Epithelial cell of proximal tubule (primary cell): ENCODE measurements at places on chromosomes 2 and 18.

DNA sequence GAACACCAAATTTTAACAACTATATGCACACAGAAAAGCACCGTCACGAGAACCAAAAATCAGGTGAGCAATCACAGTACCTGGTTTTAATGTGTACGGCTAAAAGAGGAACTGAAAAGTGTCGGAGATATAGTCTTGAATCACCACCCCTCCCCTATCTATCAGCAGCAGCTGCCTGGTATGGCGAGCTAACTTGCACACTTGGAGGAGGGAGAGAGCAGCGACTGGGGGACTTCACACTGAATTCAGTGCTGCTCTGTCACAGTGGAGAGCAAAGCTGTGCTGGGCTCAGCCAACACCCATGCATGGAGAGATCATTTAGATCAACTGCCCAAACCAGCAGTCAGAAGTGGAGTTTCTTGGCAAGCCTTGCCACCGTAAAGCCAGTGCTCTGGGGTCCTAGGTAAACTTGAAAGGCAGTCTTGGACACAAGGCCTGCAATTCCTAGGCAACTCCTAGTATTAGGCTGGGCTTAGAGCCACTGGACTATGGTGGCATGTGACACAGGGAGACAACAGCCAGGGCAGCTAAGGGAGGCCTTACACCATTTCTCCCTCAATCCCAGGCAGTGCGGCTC, 89.2 kb upstream of the CD226 start:
- DNase-seq, result no peak

DNA sequence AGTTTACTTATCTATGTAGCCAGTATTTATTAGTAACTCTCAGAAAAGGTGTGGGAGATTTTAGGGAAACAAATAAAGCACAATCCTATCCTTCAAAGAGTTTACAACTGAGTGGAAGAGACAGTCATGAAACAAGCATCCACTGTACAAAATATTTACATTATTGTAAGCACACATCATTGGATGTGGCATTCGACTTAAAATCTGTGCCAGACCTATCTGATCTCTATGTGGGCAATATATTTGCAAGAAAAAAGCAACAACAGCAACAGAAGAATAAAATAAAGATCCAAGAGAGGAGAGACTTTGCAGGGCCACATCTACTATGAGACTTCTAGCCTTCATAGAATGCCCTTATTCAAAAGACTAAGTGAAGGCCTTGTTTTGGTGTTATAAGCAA, 882.1 kb upstream of the PIK3C3 start:
- DNase-seq, result no peak

GRCh38 chr2:23283-23682, 23.0 kb downstream of the FAM110C start:
- DNase-seq, result no peak

DNA sequence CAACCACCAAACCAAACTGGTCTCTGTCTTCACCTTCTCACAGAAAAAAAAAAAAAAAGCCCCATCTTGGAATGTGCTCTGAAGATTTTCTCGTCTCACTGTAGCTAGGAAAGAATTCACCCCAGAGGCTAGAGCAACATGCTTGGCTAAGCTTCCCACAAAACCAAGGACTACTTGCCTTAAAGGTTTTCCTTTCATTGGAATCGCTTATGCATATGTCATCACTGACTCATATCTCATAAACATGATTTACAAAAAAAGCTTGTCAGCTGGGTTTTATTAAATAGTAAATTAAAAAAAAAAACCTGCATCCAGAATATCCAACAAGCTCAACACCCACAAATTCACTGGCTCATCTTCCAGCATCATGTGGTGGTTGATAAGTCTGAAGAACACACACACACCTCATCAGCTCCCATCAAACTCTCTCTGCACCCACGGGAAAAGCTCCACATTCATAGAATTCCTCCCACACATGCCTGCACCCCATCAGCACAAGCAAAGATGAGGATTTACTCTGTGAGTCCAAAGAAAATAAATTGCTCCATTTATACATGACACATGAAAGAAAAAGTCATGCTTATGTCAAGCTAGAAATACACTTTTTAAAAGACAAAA, 182.0 kb upstream of the TRIB2 start:
- peak; percentile 66 for DNase-seq

GRCh38 chr2:28216331-28216730, 176.3 kb upstream of the FOSL2 start:
- DNase-seq, result no peak

DNA sequence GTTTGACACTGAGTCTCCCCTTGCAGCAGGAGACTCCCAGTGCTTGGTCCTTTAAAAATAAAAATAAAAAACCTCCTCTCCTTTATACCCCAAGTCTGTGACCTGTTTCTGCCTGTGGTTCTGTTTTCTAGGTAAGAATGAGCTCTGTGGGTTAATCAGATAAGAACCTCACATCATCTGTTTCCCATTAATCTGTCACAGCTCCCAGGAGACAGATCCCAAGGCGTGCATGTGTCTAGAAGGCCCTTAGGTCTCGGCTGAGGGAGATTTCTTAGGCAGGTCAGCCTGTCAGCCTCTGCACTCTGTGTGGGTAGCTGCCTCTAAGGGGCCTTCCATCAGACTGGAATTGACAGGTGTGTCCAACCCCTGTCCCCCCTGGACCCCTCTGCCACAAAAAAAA, 80.7 kb downstream of the FHOD3 start:
- no peak for DNase-seq

DNA sequence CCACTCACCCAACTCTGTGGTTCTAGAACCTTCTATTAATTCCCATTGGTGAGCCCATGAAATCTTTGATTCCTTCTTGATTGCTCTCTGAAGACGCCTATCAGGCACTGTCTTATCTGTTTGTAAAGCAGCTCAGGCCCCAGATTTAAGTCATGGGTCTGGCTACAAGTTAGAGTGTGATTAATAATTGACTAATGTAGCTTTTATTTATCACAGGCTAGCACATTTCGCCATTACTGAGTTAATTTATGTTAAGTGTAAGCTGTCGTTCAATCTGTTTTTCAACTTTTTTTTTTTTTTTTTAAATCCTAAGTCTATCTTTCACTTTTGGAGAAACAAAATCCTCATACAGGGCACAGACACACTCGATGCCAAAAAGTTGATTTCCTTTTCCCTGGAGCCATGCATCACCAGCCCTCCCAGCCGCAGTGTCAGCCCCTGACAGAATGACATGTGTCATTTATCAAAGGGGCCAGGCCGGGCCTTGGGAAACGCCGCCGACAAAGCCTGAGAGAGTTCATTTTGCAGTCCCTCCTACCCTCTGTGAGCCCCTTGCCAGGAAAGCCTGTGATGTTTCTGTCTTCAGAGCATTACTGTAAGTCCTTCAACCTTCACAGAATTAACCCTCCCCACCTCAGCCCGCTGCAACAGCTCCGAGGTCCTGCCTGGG, 15.8 kb downstream of the TSHZ1 start:
- DNase-seq, result no peak

- no peak for DNase-seq
Measured at GRCh38 chr2:162073888-162074631, at the start of gene DPP4. TSS of gene DPP4 (minus strand) at chr2:162074215. CDS start at chr2:162073981, 234 bp downstream.

- no peak for DNase-seq
Measured at GRCh38 chr2:161141033-161141432, 19.2 kb upstream of the TANK start.

- no peak for DNase-seq
Measured at GRCh38 chr18:30248056-30248455, 794.5 kb downstream of the DSC3 start.

GRCh38 chr2:149068996-149069888, 30.7 kb downstream of the LYPD6B start:
- DNase-seq, result no peak
